ENCODE measurements at places on chromosomes 6 and 20. TPM values are rescaled to one million over a fixed set of nuclear protein-coding genes. Genes with fewer than 3 reads are reported as not detected.

GRCh38 chr6:4185419-4185818, 50.0 kb upstream of the ECI2 start:
- DNase-seq, result no peak

The PAX1 gene
- not detected for total RNA-seq

- no peak for DNase-seq
Measured at GRCh38 chr6:4451081-4451480, 315.7 kb upstream of the ECI2 start.

GRCh38 chr6:168496139-168496996, 55.4 kb downstream of the SMOC2 start:
- DNase-seq, result no peak

GRCh38 chr6:53795702-53796450, 1.1 kb downstream of the LRRC1 start:
- DNase-seq, result peak; percentile 77

DNA sequence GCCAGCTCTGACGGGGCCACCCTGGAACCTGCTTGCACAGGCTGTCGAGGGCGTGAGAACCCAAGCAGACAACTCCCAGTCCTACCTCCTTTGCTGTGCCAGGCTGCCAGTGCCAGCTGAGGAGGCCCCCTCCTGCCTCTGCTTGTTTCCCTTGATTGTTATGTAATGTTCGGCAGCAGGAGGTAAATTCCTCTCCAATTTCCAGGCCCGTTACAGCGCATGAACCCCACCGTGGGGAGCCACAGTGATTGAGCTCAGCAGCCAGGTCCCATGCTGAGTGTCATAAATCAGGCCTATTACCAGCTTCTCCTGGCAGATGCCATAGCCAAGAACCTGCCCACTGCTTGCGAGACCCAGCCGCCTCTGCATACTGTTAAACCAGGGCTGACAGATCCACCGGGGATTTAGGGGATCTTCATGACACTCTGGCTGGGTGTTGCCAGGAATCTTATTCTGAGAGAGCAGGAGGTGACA, 320.5 kb downstream of the DHX35 start:
- DNase-seq, result peak; percentile 62

- no peak for DNase-seq
Measured at GRCh38 chr6:28734443-28734959, 189.3 kb downstream of the TRIM27 start.

DNA sequence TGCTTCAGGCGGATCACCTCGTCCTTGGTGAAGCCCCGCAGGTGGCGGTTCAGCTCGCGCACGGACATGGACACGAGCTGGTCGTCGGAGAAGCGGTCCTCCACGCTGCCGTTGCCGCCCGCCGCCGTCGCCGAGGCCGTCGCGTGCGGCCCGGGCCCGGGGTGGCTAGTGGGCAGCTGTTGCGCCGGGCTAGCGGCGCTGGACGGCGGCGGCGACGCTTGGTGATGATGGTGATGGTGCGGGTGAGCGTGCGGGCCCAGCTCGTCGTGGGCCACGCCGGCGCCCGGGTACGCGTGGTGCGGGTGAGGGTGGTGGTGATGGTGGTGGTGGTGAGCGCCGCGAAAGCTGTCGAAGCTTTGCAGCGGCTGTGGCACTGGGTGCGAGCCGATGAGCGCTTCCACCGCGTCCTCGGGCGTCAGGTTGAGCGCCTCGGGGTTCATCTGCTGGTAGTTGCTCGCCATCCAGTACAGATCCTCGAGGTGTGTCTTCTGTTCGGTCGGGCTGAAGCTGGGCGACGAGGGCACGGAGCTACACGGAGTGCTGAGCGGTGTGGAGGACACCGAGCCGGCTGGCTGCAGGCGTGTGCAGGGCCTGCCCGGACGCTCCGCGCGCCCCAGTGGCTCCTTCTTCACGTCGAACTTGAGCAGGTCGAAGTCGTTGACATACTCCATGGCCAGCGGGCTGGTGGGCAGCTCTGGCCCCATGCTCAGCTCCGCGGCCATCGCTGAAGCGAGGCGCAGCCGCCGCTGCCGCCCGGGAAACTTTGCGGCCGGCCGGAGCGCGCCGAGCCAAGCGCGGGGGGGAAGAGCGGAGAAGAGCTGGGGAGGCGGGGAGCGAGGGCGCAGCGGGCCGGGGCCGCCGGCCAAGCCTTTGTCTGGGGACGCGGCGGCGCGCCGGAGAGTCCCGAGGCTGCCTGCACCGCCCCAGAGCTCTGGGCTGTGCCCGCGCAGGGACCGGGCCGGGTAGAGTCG, 622 bp downstream of the MAFB start:
- DNase-seq, result peak; percentile 48

The SOX18 gene
- 4.6 TPM for total RNA-seq

GRCh38 chr6:106192824-106193223, 106.7 kb downstream of the PRDM1 start:
- DNase-seq, result no peak

The DEFB128 gene
- not detected for total RNA-seq

DNA sequence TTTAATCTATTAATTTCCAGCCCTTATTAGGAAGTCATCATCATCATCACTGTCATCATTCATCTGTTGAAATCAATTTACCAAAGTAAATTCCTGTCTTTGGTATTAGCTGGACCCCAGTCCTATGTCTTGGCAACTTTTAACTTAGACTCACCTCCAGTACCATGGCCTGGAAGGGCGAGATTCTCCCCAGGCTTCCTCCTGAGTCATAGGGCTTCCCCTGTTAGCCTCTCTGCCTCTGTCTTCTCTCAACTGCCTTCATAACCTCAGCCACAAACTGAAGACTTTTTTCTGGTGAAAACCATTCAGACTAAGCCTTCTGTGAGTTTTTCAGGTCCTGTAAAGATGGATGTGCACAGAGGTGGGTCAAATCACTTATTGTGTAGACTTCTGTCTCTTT, 95.0 kb downstream of the NKAIN2 start:
- DNase-seq, result no peak

- no peak for DNase-seq
Measured at GRCh38 chr6:119626884-119627619, 277.5 kb upstream of the MAN1A1 start.

The METTL24 gene
- 4.4 TPM for total RNA-seq

GRCh38 chr6:51365566-51365965, 546.9 kb downstream of the TFAP2B start:
- DNase-seq, result no peak

The ARFGEF3 gene
- 18.6 TPM for total RNA-seq

The SLC17A1 gene
- total RNA-seq, result not detected
